Ecto neural progenitor cell (in vitro differentiated cells): ENCODE measurements at places on chromosomes 3 and 15.

- no peak for DNase-seq
Measured at GRCh38 chr15:35519541-35520149, 26.3 kb downstream of the DPH6 start.

- no peak for DNase-seq
Measured at GRCh38 chr3:106862067-106862466, 515.2 kb upstream of the CCDC54 start.

DNA sequence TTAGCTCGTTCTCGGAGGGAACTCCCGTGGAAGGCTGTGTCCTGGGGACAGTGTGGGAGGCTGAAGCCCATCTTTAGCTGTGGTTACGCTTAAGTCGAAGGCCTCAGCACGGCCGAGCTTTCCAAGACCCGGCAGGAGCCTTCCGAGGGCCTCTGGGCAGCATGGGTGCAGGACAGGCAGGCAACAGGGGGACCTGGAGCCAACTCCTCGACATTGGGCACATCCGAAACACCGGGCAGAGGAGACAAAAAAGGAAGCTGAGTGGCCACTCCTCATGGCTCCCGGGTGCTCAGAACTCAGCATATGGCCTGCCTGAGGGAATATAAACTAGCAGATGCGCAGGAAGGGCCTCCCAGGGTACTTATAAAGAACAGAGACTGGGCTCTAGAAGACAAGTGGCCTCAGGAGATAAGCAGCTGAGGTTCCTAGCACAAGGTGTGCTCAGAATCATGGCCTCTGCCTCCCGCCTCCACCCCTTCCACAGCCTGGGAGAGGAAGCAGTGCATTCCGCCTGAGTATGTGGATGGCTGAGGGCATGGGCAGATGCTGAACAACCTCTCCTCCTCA, 34.1 kb downstream of the ABTB1 start:
- DNase-seq: peak; percentile 38

GRCh38 chr3:101255441-101255840, 64.9 kb downstream of the IMPG2 start:
- no peak for DNase-seq

GRCh38 chr3:5579139-5579602, 391.7 kb downstream of the EDEM1 start:
- DNase-seq: no peak

GRCh38 chr15:58479941-58480340, 48.1 kb downstream of the LIPC start:
- DNase-seq: no peak

DNA sequence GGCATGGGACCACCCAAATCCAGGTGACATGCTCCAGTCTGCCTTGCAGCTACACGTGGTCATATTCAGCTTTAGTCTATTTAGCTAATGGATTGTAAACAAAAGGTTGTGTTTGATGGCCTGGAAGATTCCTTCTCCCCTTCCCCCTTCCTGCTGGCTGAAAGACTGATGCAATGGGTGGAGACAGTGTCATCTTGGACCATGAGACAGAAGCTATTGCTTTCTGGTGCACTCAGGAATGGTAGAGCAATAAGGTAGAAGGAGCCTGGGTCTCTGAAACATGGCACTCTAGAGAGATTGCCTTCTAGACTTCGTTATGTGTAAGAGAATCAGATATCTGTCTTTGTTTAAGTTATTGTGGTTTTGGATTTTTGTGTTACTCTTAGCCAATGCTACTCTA, 25.7 kb upstream of the PTX3 start:
- no peak for DNase-seq

GRCh38 chr3:100269410-100270214, 8.8 kb downstream of the TBC1D23 start:
- no peak for DNase-seq

DNA sequence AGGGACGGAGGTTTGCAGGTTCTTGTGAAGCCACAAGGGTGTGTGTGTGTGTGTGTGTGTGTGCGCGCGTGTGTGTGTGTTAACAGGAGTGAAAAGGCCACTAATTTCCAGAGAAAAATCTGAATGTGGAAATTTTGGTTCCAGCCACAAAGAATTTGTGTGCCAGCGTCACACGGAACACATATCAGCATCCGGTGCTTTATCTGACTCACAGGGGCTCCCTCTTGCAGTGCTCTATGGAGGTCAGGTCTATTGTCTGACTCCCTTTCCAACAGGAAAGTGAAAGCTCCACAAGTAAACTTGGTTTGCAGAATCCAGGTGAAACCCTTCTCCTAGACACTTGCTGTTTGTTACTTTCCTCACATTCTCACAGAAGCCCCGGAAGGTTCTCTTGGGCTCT, 6.2 kb downstream of the CLDN11 start:
- DNase-seq: no peak

DNA sequence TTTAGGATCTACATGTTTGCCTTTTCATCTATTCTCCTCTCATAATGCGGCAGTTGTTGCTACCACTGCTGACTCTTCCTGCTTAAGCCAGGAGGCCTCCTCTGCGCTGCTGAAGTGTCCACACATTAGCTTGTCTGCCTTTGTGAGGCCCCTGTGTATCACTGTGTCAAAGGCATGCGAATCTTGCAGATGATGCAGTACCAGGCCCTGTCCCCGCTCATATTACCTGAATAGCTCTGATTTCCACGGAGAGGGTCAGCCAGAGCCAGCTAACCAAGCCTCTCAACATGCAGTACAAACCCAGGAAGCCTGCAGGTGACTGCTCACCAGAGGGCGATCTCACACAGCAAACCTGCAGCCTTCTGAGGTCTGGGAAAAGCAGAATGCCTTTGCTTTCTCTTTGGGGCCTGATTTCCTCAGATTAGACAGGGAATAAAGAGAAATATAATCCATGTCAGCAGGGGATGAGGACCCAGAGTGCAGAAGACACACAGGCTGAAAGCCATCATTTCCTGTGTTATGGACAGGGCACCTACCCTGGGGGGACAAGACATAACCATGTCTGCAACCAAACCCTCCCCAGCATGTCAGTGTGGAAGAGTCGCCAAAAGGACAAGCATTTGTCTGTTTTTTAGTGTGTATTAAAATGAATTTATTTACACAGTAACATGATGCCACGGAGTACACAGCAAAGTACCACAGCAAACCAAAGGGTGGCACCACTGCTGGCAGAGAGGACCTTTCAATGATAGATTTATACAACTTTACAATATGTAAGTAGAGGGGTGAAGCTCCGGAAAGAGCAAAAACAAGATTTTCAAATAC, 36.8 kb upstream of the TSPAN3 start:
- peak; percentile 73 for DNase-seq

GRCh38 chr3:95715128-95715527, 1099.3 kb upstream of the EPHA6 start:
- no peak for DNase-seq

DNA sequence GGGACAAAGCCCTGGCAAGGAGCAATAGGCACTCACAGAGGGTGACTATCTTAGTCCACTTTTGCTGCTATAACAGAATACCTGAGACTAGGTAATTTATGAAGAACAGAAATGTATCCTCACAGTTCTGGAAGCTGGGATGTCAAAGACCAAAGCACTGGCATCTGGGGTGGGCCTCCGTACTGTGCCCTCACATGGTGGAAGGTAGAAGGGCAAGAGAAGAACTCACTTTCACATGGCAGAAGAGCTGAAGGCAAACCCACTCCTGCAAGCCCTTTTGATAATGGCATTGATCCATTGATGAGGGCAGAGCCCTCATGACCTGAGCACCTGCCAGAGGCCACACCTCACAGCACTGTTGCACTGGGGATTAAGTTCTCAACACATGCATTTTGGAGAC, 173.4 kb upstream of the C2CD4B start:
- no peak for DNase-seq

DNA sequence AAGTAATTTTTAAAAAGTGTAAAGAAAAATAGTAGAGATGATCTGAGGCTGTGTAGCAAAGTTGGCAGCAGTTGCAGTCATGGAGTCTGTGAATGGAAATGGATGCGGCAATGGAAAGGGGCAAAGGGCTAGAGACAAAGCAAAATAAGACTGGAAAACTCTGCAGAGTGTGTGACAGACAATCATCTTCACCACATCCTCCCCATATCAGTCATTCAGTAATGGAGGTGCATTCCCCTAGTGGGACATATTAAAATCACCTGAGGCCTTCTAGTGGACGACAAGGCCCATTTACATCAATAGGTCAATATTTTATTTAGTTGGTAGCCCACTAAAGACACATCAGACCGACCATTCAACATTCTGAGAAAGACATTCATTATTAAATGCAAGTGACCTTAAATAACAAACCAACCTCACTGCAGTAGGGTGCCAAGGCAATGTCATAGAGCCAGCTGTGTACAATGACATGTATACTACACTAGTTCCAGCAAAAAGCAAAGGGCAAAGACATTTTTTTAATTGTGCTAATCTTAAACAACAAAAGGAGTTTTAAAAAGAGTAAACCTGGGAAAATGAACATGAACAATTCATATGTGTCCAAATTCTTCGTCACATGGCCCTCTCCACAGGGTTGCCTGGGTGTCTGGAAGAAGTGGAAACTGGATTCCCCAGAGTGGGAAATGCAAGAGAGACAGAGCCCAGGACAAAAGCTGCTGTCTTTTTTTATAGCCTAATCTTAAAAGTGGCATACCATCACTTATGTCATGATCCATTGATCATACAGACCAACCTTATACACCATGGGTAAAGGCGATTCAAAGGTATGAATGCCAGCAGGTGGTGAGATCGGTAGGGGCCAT, 15.6 kb upstream of the RAP2B start:
- DNase-seq: no peak

GRCh38 chr3:117995842-117996437, 1038.7 kb downstream of the IGSF11 start:
- no peak for DNase-seq

- no peak for DNase-seq
Measured at GRCh38 chr15:67018026-67018425, 47.4 kb upstream of the SMAD3 start.

GRCh38 chr3:9399746-9400145, 2.3 kb downstream of the SETD5 start:
- DNase-seq: peak; percentile 75

DNA sequence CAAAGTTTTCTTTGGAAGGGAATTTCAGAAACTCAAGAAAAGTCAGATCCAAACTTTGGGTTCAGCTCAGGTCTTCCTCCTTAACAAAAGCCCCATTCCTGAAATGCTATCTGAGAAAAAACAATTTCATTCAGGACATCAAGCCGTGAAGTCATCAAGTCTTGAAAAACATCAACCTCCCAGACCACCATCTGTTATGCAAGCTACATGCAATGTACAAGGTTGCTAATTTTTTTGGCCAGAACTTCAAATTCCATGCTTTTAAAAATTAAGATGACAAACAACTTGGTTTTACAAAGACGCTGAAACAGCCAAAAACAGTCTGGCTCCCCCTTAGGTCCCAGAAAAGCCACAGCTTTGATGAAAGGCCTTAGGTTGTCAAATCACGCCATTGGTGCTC, 53.9 kb upstream of the WNT5A start:
- DNase-seq: no peak

DNA sequence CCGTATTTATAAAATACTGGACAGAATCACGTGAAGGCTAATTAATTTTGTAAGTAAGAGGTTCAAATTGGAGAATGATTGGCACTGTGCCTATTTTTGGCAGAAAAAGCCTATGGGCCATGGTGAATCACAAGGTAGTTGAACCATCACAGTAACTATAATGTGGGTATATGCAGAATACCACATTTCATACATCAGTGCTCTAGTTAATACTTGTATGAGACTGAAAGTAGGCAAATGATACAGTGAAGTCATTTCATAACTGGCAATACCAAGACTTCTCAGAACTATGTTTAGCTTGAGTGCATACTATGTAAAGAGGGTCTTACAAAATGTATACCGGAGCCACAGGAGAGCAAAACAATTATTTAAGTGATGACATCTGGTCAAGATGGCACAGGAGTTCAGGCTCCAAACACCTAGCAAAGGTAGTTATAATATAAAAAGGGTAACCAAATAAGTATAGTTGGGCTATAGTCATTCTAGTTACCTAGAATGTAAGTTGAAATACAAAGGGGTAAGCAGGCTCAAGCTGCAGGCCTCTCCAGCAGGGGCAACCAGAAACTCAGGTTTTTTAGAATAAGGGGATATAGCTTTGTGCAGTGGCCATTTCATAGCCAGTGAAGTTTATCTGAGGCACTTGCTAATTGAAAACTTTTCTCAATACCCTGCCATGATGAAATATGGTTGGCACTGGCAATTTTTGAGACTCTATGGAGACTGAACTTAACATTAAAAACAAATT, 19.1 kb downstream of the GPR160 start:
- DNase-seq: no peak

GRCh38 chr3:144295613-144296012, 324.0 kb downstream of the DIPK2A start:
- no peak for DNase-seq

- DNase-seq: no peak
Measured at GRCh38 chr15:69825941-69826818, 271.5 kb downstream of the TLE3 start.
